ENCODE measurements at places on chromosomes 3 and 15.

DNA sequence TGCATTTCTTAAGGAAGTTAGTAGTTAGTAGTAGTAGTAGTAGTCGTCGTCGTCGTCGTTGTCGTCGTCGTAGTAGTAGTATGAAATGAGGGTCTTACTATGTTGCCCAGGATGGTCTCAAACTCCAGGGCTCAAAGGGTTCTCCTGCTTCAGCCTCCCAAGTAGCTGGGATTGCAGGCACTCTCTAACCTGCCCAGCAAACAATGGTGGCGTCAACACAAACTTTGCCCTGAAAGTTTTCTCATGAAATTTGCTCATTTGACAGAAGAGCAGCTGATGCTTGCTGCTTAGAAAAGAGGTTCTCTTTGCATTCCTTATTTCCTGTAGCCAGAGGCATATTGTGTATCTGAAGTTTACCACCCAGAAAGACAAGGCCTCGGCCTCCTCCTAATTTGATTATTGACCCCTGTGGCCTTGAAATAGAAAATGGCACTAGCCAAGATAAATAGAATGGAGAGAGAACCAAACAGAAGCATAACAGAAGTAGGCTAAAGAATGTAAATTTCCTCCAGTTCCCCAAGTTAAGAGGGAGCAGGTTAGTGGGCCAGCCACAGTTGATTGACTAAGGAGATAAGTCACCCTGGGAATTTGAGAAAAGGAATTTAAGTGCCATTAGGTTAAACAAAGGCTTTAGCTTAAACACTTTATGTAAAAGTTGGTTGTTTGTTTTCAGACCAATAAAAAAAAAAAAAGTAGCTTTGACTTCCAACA lies 166.2 kb upstream of the ROBO2 start:
- DNase-seq = no peak

GRCh38 chr3:113092746-113093145 lies 102.0 kb downstream of the GTPBP8 start:
- no peak for DNase-seq

DNA sequence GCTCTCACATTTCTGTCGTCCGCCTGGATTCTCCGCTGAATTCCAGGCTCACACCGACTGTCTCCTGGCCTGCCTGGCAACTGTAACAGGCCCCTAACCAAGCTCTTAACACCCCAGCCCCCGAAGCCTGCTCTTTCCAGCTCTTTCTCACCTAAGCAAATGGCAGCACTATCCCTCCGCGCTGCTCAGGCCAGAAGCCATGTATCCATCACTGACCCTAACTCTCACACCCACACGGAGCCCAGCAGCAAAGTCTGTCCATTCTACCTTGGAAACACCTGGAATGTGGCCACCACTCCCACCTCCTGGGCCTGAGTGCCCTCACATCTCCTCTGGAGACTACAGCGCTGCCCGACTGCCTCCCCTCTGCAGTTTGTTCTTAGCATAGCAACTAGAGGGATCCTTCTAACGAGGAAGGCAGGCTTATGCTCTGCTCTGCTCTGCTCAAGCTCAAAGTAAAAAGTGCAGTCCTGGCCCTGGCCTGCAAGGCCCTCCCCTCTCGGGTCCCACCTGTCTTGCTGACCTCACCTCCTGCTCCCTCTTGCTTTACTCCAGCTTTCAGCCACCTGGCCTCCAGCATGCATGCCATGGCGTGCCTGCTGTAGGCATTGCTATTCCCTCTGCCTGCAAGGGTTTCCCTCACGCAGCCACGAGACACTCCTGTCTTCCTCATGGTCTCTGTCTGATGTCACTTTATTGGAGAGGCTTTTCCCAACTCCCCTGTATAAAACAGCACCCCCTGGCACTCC lies 27.2 kb downstream of the FEM1B start:
- DNase-seq = no peak

DNA sequence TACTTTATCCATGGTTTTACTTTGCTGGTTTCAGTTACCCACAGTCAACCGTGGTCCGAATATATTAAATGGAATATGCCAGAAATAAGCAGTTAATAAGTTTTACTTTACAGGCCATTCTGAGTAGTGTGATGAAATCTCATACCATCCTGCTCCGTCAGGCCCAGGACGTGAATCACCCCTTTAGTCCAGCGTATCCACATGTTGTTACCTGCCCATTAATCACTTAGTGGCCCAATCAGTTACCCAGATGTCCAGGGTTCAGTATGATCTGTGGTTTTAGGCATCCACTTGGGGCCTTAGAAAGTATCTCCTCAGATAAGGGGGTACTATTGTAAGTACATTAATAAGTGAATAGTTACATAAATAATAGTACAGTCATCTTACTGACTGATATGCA lies 88.0 kb downstream of the TTBK2 start:
- DNase-seq = no peak

DNA sequence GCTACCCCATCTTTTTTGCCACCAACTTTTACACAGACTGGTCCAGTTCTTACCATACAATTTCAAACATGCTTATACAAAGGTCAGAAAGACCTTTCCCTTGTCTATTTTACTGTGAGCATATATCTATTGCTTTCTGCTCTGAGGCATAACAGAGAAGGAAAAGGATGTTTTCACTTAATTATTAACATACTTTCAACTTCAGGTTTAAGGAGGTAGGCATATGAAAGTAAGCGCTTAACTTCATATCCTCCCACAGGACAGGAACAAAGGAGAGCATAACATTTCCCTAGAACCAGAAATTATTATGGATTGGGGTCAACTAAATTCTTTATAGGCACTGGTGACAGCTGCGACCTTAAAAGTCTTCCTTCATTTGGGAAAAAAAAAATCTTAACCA lies 1.1 kb downstream of the MYEF2 start:
- DNase-seq = no peak

GRCh38 chr3:17091910-17092582 lies 207.3 kb downstream of the PLCL2 start:
- no peak for DNase-seq

DNA sequence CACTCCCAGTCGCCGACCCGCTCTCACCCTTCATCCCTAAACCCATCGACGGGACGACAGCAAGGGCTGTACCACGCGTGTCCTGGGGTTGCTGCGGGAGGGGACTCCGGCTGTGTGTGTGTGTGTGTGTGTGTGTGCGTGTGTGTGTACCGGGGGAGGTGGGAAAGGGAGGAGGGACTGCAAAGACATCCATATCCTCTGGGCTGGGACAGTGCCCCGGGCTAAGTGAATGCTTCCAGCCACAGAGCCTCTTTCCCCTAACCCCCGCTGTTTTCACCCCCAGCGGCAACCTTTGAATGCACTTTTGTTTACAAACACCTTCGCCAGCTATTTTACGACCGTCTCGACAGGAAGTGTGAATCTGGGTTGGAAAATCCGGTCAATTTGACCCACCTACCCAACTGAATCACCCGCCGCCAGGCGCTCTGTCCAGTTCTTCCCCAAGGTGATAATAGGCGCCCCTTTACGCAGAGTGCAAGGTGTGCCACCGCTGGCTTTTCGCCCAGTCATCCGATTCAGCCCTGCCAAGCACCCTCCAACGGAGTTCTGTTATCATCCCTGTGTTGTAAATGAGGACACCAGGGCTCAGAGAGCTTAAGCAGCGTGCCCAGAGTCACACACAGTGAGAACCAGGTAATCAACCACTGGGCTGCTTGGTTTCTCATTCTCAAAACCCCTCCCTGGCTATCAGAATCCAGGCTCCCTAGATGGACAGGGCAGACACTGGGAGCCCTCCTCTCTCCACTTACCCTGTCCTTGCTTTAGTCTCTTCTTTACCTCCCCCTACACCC lies 739 bp upstream of the AMOTL2 start:
- DNase-seq = peak; percentile 86

GRCh38 chr3:109152320-109152719 lies 15.8 kb downstream of the C3orf85 start:
- DNase-seq = no peak

DNA sequence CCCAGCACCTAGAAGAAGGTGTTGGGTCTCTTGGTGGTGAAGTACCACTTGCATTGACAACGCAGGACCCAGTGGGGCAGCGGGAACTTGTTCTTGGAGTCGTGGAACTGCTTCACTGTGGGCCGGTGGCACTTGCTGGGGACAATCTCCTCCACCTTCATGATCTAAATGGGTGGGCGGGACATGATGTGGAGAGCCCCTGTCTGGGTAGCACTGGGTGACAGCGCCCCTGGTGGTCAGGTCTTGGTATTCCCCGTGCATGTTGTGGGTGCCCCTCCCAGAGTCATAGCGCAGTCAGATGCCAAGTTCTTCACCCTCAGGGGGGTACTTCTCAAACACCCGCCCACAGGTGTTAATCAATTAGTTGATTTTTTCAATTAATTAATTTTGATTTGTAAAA lies 60.2 kb downstream of the AGBL1 start:
- DNase-seq = no peak

GRCh38 chr3:178439504-178439903 lies 96.7 kb upstream of the KCNMB2 start:
- no peak for DNase-seq

DNA sequence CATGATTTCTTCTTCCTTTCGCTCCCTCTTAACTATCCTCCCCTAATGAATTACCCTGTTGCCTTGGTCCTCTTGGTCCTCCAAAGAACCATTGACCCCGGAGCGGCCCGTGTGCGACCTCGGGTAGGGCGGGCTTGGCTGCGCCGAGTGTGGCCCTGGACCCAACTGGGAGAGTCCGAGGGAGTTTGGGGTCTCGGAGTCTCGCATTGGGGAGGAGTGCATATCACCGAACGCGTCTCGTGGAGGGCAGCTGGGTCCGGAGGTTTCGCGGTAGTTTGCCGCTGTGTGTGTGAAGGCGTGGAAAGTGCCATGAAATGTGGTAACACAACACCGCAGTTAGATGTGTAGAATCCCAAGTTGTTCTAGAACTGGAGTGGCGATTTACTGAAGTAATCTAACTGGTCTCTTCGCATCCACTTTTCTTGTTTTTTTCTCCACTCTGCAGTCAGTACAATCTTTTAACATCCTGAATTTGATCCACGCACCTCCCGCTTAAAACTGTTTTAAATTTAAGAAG lies 363 bp downstream of the GTF2E1 start:
- peak; percentile 88 for DNase-seq

- no peak for DNase-seq
These were observed 17.7 kb downstream of the FRMD4B start for GRCh38 chr3:69368129-69368741.

GRCh38 chr15:89143503-89144162 lies 55.4 kb downstream of the ABHD2 start:
- DNase-seq = peak; percentile 67

DNA sequence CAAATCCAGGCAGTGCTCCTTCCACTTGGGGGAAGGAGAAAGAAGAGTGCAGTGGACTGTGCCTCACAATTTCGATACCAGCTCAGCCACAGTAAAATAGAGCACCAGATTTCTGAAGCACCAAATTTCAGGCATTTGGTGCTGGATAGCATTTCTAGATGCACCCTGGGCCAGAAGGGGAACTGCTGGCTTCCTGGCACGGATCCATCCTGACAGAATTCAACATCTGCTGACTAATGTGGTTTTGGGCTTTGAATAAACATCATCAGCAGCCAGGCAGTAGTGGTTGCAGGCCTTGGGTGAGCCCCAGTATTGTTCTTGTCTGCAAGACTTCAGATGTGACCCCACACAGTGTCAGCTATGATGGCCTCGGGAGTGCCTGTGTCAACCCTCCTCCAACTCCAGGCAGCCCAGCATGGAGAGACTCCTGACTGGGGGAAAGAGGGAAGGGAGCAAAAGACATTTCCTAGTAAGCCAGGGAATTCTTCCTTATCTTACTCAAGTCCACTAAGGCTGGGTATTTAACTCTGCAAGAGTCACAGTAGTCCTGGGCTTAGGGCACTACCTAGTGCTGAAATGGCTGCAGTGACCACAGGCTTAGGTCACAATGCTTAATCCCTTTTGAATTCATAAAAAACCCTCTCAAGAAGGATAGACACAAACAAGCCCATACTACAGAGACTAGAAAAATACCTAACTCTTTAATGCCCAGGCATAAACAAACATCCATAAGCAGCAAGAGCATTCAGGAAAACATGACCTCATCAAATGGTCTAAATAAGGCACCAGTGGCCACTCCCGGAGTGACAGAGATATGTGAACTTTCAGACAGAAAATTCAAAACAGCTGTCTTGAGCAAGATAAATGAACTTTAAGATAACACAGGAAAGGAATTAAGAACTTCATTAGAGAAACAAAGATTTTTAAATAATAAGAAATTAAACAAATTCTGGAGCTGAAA lies 74.7 kb downstream of the SPATA16 start:
- DNase-seq = no peak

DNA sequence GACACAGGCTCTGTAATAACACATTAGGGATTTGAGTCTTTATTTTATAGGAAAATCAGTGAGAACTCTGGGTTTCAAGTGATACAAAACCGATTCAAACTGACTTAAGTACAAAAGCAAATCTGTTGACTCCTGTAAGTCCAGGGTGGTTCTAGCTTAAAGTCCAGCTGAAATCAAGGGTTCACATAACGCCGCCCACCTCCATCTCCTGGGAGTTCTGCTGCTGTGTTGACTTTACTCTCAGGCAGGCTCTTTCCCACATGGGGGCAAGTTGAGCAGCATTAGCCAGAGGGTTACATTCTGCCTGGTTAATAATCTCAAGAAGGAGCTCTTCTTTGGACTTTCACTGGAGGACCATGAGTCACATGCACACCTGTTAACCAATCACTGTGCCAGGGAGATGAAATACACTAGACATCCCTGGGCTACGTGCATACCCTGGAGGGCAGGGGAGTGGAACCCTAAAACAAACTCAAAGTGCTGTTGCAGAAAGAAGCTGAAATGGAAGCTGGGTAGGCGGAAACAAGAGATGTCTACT lies 9.7 kb upstream of the RNF7 start:
- DNase-seq = no peak

DNA sequence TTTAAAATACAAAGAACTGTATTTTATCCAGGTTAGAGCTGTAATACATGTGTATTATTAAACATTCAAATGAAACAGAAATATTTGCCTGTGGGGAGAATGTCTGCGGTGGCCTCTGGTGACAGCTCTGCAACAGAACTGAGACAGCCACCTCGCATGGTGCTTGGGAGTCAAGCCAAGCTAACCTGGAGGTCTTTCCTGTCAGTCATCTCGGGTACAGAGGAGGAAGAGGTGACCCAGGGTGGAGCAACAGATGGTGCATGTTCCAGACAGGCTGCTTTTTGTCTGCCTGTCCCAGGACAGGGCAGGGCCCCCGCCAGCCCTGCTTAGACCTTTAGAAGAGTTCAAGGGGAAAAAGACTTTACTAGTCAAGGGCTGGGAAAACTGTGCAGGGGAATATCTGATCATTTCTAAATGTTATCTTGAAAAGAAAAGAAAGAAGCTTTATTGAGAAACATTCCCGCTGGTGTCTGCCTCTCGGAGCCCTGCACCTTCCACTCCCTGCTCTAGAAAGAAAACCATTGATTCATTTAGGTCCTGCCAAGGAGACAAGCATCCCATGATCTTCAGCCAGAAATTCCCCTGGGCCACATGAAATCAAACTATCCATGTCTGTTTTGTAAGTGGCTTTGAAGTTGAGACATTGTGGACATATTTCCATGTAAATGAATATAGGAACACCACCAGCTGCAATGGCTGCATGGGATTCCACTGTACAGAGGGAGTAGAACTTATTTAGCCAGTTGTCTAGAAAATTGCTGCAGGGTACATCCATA lies 5.5 kb upstream of the NR2E3 start:
- DNase-seq = no peak
